ENCODE measurements at places on chromosomes 6 and 20.

- DNase-seq: no peak
Measured at GRCh38 chr20:19457611-19458010, 245.2 kb downstream of the SLC24A3 start.

DNA sequence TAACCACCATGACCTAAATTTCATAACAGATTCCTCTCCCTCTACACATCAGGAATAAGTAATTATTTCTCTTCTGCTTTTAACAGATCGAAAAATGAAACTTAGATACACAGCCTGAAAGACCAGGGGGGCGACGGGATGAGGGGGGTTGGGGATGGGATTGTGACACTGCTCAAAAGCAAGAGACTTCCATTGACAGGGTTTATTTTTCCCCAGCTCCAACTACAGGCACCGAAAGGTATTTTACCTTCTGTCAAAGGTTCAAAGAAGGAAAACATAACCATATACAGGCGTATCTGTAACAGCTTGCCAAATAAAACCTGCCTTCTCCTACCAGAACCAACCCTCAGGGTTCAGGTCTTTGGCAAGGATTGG lies 1.3 kb downstream of the EPHA7 start:
- no peak for DNase-seq

- no peak for DNase-seq
Measured at GRCh38 chr6:138562691-138563090, 63.4 kb upstream of the NHSL1 start.

DNA sequence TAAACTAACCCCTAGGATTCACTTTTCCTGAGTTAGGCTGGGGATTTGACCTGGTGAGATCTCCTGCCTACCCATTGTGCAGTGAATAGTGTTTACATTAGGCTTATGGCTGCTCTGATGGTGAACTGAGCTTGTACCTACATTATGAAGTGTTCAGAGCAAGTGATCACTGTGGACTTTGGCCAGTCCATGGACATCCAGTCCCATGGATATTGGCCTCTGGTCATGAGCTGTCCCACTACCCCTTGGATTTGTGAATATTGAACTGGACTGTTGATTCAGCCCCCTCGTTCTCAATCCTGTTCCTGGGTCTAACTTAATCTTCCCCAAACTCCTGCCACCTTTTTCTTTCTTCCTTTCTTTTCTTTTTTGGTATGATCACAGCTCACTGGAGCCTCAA lies 13.8 kb downstream of the ASIP start:
- no peak for DNase-seq

- no peak for DNase-seq
Measured at GRCh38 chr6:131791476-131791875, 16.3 kb upstream of the ENPP1 start.

DNA sequence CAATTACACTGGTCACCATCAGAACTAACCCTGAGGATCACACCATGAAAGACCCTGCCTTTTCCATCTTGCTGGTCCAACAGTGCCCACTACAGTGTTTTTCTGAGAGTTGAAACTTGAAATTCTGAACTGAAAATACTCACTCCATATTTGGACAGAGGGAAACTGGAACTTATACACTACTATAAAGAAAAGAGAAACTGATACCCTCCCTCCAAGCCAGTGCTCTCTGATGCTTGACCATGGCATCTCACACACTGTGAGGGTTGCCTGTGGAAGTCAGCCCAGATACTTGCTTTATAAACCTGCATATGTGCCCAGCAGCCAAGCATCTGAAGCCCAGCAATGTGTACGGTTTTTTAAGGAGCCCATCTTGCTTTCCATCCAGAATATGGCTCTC lies 108.7 kb downstream of the FOXA2 start:
- DNase-seq: no peak

DNA sequence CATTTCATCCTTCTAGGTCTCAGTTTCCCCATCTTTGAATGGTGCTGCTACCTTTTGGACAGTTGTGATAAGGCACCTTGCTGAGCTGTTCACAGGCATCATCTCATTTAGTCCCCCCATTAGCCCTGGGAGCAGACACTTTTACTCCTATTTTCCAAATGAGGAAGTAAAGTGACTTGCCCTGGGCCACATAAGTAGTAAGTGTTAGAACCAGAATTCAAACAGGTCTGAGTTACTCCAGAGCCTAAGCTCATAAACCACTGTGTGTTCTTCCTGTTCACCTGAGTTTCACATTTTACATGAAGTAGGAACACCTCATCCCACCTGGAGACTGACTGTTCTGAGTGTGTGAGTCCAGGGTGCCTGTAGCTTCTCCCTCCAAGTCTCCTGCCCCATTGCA lies 43.5 kb upstream of the EPB41L1 start:
- DNase-seq: no peak

DNA sequence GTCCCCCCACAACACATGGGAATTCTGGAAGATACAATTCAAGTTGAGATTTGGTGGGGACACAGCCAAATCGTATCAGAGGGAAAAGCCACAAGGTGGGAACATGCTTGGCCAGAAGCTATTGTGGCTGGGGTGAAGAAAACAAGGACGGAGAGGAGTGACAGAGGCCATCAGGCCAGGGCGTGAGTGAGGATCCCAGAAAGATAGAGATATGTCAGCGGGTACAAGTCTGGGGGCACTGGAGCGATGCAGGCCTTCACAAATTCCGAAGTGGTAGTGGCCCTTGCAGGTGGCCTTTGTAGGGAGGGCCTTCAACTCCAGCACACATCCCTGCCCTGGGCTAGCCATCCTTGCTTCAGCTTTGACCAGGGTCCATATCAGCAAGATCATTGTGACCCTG lies 159.1 kb downstream of the BCAS1 start:
- no peak for DNase-seq

- DNase-seq: no peak
Measured at GRCh38 chr6:4295058-4295782, 159.8 kb upstream of the ECI2 start.

DNA sequence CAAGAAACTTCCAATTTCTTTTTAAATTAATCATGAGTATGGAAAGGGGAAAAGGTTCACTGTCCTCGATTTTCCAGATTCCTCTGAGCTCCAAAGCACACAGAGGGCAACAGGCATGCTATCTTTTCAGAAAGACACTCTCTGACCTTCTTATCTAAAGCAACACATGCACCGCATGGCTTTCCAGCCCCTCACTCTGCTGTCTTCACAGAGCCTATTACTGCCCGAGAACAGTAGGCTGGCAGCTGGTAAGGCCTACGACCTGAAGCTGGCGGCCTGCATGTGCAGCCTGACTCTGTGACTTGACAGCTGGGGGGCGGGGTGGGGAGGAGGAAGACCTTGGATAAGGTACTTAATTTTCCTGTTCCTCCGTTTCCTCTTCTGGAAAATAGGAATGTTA lies 86.3 kb downstream of the ELOVL4 start:
- no peak for DNase-seq

- DNase-seq: no peak
Measured at GRCh38 chr6:40583709-40584108, 3.5 kb downstream of the LRFN2 start.

DNA sequence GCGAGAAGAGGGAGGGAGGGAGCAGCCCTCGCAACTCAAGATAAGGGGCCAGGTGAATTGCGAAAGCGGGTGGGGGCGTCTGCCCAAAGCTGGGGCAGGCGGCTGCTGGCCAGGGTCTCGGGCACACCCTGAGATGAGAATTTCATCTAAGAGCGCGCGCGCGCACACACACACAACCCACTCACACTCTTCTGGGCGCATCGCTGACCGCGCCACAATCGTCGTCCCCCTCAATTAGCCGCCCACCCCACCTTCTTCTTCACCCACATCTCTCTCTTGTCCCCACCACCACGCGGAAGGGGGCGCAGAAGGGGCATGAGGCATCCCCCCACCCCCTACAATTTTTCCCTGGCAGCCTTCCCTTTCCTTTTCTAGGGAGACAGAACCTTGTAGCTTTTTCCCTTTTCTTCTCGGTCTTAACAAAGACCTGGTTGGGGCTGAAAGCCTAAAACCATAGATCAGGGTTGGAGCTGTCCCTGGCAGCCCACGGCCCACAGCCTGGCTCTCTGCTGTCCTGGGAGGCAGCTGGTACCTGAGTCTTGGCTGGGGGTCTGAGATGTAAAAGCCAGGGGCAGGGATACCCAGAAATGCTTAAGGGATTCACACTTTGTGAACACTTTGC lies 737 bp upstream of the PTPRT start:
- no peak for DNase-seq

DNA sequence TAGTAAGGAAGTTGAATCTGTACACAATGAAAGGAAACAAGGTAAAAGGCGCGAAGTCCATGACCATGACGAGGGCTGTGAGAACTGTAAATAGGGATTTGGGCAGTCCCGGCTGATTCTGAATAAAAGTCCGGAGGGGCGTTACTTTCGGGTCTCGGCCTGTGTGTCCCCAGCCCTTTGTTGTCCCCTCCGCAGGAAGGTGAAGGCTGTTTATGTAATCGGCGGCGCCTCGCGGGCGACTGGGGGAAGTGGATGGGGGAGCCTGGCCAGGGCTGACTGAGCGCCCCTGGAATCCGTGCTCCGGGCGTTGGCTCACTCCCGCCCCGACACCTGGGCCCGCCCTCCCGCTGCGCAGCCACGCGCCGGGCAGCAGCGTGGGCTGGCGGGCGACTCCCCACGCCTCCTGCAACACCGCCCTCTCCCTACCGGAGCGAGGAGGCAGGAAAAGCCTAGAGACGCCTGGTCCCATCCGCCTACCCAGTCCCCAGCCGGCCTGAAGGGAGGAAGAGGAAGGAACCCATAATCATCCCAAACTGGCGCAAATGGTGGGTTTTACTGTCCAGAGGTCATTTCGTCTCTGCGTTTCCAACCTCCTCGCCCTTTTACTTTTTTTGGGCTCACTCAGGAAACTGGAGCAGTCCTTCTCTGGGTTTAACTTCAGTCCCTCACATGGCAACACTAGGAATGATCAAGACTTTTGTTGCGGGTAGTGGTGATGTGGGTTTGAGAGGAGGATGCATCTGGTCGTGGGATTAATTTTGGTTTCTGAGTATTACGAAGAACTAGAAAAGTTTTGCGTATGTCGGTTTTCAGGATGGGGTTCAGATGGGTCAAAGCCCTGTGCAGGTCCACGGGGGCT lies 12.1 kb downstream of the TRIM31 start:
- no peak for DNase-seq

DNA sequence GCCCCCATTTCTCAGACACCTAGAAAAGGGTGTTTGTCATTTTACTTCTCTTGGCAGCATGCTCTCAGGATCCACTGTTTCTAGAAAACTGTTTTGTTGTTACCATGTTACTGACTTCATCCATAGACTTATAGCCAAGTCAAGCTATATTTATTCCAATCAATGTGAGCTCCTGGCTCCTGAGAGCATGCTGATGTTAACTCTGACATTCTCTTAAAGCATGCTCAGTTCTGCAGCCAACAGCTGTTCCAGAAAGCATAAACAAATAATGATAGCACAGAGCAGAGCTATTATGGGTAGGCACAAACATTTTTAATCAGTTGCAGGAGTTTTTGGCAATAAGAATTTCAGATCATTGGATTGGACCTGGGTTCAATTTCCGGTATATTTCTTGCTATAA lies 92.4 kb upstream of the CEP85L start:
- peak; percentile 15 for DNase-seq

DNA sequence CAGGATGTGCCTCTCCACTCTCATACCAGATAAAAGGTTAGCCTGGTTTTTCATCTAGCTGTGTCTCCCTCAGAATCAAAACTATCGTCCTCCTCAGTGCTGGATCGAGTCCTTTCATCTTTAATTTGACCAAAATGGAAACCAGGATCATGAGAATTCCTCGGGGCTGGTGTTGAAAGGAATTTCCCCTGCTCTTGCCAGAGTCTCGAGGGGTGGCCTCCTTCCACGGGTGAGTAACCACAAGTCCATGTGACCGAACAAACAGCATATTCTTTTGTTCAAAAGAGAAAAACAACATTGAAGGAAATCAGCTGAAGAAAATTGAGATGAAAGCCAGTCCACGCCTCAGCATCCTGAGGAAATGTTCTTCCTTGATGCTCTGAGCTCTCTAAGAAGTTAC lies 165.9 kb upstream of the CDYL start:
- peak; percentile 16 for DNase-seq

DNA sequence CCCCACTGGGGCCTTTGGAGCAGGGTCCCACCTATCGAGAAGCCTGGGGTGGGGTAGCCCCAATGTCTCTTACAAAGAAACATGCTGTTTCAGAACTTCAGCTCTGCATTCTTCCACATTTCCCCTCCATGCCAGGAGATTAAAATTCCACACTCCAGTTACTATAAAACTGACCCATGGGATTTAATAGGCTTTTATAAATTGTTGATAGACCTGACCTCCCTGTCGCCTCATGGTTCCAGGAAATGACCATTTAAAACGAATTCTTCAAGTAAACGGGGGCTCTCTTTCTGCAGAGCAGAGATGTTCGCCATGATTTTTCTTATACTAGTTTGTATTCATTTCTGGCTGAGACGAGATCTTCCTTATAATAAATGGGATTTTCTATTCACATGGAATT lies 19.3 kb downstream of the RIN2 start:
- DNase-seq: no peak

- DNase-seq: no peak
Measured at GRCh38 chr6:7590918-7591302, 912 bp downstream of the SNRNP48 start.

GRCh38 chr6:78867020-78867369 lies 356 bp upstream of the IRAK1BP1 start:
- DNase-seq: no peak

DNA sequence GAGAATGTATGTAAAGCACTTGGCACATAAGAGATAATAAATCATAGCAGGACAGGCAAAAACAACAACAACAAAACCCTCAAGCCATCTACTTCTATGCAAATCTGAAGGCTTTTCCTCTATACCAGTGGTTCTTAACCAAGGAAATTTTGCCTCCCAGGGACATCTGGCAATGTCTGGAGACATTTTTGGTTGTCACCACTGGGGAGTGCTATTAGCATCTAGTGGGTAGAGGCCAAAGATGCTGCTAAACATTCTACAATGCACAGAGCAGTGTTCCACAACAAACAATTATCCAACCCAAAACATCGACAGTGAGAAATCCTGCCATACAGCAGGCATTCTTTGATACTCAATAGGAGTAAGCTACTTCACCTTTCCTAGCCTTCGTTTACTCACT lies 28.2 kb downstream of the NDRG3 start:
- peak; percentile 1 for DNase-seq

- no peak for DNase-seq
Measured at GRCh38 chr6:108968325-108969316, 120.4 kb downstream of the ARMC2 start.

DNA sequence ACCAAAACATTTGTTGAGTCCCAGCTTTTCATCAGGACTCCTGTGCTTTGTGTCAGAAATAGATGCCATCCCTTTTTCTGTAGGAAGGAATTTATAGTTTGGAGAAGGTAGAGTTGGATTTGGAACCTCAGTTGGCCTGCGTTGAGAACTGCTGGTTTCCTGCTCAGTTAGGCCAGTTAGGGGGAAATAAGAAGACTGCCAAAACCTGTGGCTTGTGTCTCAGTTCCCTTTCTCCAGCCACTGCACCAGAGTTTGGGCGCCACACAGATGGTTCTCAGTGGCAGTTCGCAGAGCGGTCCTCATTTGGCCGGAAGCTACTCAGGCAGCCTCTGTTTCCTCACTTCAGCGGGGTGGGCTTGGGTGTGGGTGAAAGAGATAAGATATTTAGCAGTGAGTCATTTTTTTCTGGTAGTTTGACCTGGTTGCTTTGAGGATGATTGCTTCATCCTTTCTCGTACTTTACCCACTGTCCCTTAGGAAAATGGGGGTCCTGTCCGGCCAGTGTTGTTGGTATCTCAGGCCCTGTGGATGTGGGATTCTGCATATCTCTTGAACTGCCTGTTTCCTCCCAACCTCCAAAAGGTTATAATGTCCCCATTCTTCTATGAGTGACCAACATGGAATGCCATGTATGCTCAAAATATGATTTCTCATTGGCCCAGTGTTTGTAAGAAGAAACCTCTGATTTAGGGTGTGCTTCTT lies 53.7 kb downstream of the JARID2 start:
- peak; percentile 54 for DNase-seq

Data from HCEC 1CT (cell line).